ENCODE measurements at places on chromosomes 4 and X. TPM values are rescaled to one million over a fixed set of nuclear protein-coding genes. Genes with fewer than 3 reads are reported as not detected.

DNA sequence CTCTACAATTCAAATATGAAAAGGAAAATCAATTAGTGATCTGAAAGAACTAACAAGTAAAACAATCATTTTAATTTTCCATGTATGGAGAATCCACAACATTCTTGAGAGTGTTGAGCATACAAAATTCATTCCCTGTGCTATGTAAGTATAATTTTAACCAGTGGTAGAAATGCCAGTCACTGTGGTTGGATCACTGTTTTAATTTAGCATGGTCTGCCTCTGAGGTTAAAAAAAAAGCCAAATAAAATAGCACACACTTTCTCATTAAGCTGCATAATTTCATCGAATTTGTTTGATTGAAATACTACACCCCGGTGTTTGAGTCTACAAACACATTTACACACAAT lies 185.5 kb upstream of the STS start:
- H3K27ac ChIP-seq: no peak overlapping the region
- H3K4me3 ChIP-seq: no peak overlapping the region
- H3K36me3 ChIP-seq: no peaks in the 10 kb centered on the region
- H3K27me3 ChIP-seq: no peaks in the 10 kb centered on the region
- no peaks in the 10 kb centered on the region for H3K4me1 ChIP-seq

- no peaks in the 10 kb centered on the region for H3K4me1 ChIP-seq
- no peaks in the 10 kb centered on the region for H3K27me3 ChIP-seq
- peaks cover 87% of the 10 kb centered on the region for H3K36me3 ChIP-seq
- no peak overlapping the region for H3K4me3 ChIP-seq
Observed at GRCh38 chr4:2950221-2950989, 12.8 kb downstream of the NOP14 start.

- peaks cover 2% of the 10 kb centered on the region for H3K27me3 ChIP-seq
- H3K27ac ChIP-seq: no peak overlapping the region
- H3K36me3 ChIP-seq: no peaks in the 10 kb centered on the region
- H3K4me3 ChIP-seq: no peak overlapping the region
Observed at GRCh38 chr4:173748353-173748752, 218.3 kb upstream of the HAND2 start.

DNA sequence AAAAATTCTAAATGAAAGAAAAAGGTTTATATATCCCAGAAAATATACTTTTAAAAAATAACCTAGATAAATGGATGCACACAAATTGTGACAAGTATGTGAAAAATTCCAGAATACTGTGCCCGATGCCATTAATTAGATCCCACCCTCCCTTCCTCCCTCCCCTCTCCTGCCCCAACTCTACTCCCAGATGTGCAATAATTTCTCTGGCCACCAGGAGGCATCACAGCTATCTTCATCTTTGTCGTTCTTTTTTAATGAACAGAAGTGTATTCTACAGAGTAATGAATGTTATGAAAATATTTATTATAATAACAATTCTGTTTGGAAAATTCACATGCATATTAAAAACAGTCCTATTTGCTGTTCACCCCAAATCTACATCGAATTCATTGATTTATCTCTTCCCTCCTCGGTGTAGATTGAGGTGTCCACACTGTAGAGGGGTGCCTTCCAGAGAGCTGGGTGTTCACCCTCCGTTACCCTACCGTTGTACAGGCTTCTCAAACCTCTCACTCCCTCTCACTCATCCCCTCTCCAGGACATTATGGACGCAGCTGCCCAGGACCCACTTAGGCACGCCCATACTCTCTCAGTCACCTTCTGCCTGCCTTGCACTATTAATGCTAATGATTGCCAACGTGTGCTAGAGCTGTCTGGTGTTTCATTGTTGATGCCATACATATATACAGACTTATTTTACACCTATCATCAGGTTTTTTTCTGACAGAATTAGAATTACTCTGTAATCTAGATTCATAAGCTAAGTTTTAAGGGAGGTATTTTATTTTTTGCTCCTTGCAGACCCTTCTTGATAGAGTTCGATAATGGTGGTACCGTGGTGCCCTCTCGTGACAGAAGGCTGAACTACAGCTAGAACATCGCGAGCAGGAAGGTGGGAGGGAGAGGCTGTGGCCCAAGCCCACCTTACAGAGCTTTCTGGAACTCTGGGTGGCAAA lies 14.1 kb downstream of the RAB40AL start:
- peak; percentile 1 for DNase-seq
- H3K36me3 ChIP-seq: no peaks in the 10 kb centered on the region
- peak overlapping the region; percentile 16 for H3K4me3 ChIP-seq
- no peak overlapping the region for H3K27ac ChIP-seq
- no peaks in the 10 kb centered on the region for H3K4me1 ChIP-seq

- H3K27ac ChIP-seq: peak overlapping the region; percentile 62
- H3K4me1 ChIP-seq: peaks cover 7% of the 10 kb centered on the region
- no peaks in the 10 kb centered on the region for H3K36me3 ChIP-seq
- no peak for DNase-seq
Observed at GRCh38 chr4:10158333-10158942, 41.8 kb upstream of the WDR1 start.

GRCh38 chrX:67610282-67610681 lies 66.5 kb downstream of the AR start:
- H3K4me1 ChIP-seq: no peaks in the 10 kb centered on the region
- no peak for DNase-seq
- no peak overlapping the region for H3K27ac ChIP-seq
- no peak overlapping the region for H3K4me3 ChIP-seq

DNA sequence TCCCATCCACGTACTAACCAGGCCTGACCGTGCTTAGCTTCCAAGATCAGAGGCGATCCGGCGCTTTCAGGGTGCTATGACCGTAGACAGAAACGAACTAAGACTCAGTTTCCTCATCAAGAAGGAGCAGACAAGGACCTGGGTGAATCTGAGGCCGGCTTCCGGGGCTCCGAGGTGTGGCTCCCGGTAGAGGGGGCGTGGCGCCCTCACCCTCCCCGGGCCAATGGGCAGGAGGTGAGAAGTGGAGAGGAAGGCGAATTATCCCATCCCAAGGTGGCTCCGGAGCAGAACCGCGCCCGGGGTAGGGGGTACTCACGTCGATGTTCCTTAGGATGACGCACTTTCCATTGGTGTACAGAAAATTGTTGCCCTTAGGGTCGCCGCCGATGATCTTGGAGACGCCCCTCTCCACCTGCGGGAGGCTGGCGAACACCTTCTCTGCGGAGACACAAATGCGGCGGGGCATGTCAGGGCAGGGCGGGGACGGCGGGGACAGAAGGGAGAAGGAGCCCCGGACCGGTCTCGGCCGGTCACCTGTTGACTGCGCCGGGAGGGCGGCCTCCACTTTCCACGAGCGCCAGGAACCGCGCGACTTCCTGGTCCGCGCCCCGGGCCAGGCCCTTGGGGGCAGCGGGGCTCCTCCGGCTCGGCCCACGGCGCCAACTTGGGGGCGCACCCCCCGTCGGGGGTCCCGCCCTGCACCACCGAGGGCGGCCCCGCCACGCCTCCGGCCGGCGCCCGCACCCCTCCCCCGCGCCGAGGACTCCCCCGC lies 616 bp downstream of the WDR1 start:
- no peak for DNase-seq
- H3K4me1 ChIP-seq: peaks cover 37% of the 10 kb centered on the region
- H3K4me3 ChIP-seq: peak overlapping the region; percentile 58
- H3K27ac ChIP-seq: peak overlapping the region; percentile 29
- no peaks in the 10 kb centered on the region for H3K27me3 ChIP-seq
- H3K36me3 ChIP-seq: peaks cover 40% of the 10 kb centered on the region

GRCh38 chr4:25457053-25457715 lies 80.1 kb downstream of the ANAPC4 start:
- H3K4me1 ChIP-seq: no peaks in the 10 kb centered on the region
- H3K27me3 ChIP-seq: no peaks in the 10 kb centered on the region
- no peak overlapping the region for H3K4me3 ChIP-seq

DNA sequence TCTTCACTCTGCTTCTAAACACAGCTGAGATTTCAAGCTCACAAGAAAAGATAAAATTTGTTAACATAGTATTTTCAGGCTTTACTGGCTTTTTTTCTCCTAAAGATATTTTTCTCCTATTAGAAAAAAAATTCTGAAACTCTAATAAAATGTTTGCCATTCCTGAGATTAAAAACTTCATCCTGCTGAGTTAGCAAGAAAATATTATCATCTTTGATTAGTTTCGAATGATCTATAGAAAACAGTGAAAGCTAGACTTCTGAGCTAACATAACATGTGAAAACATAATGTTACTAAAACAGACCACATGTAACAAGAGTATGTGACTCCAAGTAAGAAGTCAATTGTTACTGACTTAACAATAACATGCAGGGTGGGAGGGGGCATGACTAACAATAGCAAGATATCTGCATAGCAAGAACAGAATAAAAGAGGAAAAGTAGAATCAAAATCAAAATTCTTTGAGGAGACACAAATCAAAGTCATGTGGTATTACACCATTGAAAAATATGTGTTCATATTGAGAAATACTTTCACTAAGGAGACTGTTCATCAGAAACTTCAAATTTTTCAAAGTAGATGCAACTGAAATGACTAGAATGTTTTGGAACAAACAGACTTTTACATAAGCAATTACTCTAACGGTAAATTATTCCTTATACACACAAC lies 14.5 kb downstream of the TBCK start:
- no peaks in the 10 kb centered on the region for H3K27me3 ChIP-seq
- peaks cover 2% of the 10 kb centered on the region for H3K36me3 ChIP-seq

GRCh38 chr4:1113311-1114009 lies at the start of gene RNF212:
Gene RNF212 (minus strand): TSS chr4:1113564. CDS start chr4:1113464, 100 bp downstream.
- H3K4me1 ChIP-seq: peaks cover 3% of the 10 kb centered on the region
- H3K4me3 ChIP-seq: no peak within 1 kb of the TSS
- DNase-seq: no peak
- H3K27me3 ChIP-seq: peaks cover 9% of the 10 kb centered on the region
- no peak within 1 kb of the TSS for H3K27ac ChIP-seq
- H3K36me3 ChIP-seq: no peaks in the 10 kb centered on the region

DNA sequence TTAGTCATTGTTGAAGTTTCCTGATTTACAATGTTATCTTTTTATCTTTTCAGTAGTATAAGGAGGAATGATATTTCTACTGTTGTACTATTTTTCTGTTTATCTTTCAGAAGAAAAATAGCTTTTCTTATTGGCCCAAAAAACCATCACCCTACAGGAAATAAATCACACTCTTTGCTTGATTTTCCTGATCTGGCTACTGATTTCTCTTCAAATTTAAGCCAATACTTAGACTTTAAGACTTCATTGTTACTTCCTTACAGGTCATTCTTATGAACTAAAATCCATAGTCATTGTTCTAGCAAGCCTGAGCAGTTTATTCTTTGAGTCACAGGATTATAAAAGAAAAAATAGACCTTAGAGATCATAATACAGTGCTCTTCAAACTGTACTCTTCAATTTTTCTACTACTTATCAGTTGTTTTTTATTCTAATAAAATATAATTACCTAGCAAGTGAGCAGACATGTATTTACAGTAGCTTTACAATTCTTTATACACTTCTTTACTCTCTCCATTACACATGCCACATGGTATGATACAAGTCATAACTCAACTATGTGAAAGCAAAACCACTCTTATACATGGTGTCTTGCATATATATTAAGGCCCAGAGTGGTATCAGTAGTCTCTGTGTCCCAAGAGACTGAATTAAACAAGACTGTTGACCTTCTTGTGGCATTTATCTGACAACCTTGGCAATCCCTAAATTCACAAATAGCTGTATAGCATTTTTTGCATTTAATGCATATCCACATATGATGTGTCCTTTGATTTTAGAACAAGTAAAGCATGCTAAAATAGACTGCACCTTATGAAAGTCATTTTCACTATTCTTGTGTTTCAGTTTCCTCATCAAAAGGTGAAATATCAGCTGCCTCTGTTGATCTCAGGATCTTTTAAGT lies 47.9 kb downstream of the TET2 start:
- no peak overlapping the region for H3K4me3 ChIP-seq
- H3K27me3 ChIP-seq: no peaks in the 10 kb centered on the region
- no peak overlapping the region for H3K27ac ChIP-seq
- H3K4me1 ChIP-seq: no peaks in the 10 kb centered on the region

DNA sequence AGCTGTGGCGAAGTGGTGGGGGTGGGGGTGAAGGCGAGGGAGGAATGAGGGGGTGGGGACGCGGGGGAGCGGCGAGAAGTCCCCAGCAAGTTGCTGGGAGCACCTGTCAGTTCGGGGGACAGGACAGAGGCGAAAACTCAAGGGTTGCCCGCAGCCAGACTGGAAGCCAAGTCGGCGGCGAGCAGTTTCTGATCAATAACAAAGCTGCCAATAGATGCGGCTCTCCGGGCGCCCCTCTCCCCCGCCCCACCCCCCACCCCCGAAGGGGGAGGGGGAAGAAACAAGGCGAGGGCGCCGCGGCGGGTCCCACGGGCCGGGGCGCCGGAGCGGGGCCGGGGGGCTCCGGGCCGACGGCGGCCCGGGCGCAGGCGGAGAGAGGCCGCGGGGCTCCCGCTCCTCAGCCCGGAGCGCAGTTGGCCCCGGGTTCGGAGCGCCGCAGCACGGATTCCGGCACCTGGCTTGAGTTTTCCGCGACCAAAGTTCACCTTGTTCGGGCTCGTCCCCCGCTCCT lies 379 bp downstream of the PDGFC start:
- peaks cover 6% of the 10 kb centered on the region for H3K4me1 ChIP-seq
- peak overlapping the region; percentile 81 for H3K4me3 ChIP-seq
- peak overlapping the region; percentile 87 for H3K27ac ChIP-seq
- DNase-seq: no peak
- H3K36me3 ChIP-seq: no peaks in the 10 kb centered on the region

GRCh38 chr4:56630876-56631666 lies 50.0 kb downstream of the HOPX start:
- H3K27ac ChIP-seq: no peak overlapping the region
- no peaks in the 10 kb centered on the region for H3K27me3 ChIP-seq
- DNase-seq: no peak
- no peaks in the 10 kb centered on the region for H3K36me3 ChIP-seq
- no peaks in the 10 kb centered on the region for H3K4me1 ChIP-seq

DNA sequence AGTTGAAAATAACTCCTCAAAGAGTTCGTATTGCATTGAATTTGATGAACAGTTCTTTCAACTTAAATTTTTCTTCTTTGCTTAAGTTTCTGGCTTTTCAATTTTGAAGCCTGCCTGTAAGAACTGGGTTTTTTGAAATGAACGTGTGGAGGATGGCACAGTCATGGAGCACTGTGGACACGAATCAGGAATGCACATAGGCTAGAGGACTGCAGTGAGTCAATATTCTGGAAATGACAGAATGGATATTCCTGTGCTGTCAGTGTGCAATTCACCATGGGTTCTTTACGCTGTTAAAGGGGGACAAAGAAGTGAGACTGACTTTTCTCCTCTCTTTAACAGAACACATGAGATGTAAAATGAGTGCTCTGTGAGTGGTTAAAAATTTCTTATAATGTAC lies 368.0 kb upstream of the AGA start:
- H3K4me1 ChIP-seq: no peaks in the 10 kb centered on the region
- H3K4me3 ChIP-seq: no peak overlapping the region
- no peak overlapping the region for H3K27ac ChIP-seq
- DNase-seq: no peak
- no peaks in the 10 kb centered on the region for H3K27me3 ChIP-seq
- H3K36me3 ChIP-seq: no peaks in the 10 kb centered on the region

GRCh38 chr4:167232805-167233684 lies 1.2 kb downstream of the SPOCK3 start:
- no peak for DNase-seq
- peaks cover 16% of the 10 kb centered on the region for H3K27me3 ChIP-seq
- H3K4me3 ChIP-seq: peak overlapping the region; percentile 71
- H3K36me3 ChIP-seq: no peaks in the 10 kb centered on the region

- no peaks in the 10 kb centered on the region for H3K27me3 ChIP-seq
- DNase-seq: no peak
- H3K36me3 ChIP-seq: no peaks in the 10 kb centered on the region
- no peak overlapping the region for H3K27ac ChIP-seq
- no peaks in the 10 kb centered on the region for H3K4me1 ChIP-seq
Observed at GRCh38 chrX:28311466-28311865, 275.8 kb upstream of the IL1RAPL1 start.

WDR17 gene
- total RNA-seq: 20.3 TPM

DDX53 gene
- total RNA-seq: not detected

TGIF2LX gene
- total RNA-seq: not detected

PABPC1L2A gene
- 4.1 TPM for total RNA-seq

ZNF157 gene
- 4.6 TPM for total RNA-seq

F11 gene
- 2.2 TPM for total RNA-seq

ARHGEF9 gene
- total RNA-seq: 59.0 TPM

NDNF gene
- 130 TPM for total RNA-seq

Data from spinal cord (tissue), 10 donors.